ENCODE measurements at places on chromosomes 7 and 10.

GRCh38 chr10:9175200-9175599, 1120.7 kb downstream of the GATA3 start:
- no peak for DNase-seq
- peaks cover 3% of the 10 kb centered on the region for H3K36me3 ChIP-seq
- peaks cover 9% of the 10 kb centered on the region for H3K27me3 ChIP-seq
- peaks cover 12% of the 10 kb centered on the region for H3K4me1 ChIP-seq
- H3K4me3 ChIP-seq: no peak overlapping the region

GRCh38 chr10:61642150-61642571, 20.6 kb upstream of the CABCOCO1 start:
- H3K27me3 ChIP-seq: peaks cover 2% of the 10 kb centered on the region
- no peaks in the 10 kb centered on the region for H3K4me1 ChIP-seq
- DNase-seq: no peak
- no peak overlapping the region for H3K4me3 ChIP-seq

GRCh38 chr7:155233311-155234157, 64.1 kb upstream of the INSIG1 start:
- no peaks in the 10 kb centered on the region for H3K4me1 ChIP-seq
- no peak overlapping the region for H3K4me3 ChIP-seq
- H3K27me3 ChIP-seq: peaks cover 9% of the 10 kb centered on the region
- no peak overlapping the region for H3K27ac ChIP-seq

- H3K27me3 ChIP-seq: no peaks in the 10 kb centered on the region
- no peak overlapping the region for H3K4me3 ChIP-seq
- DNase-seq: no peak
- no peaks in the 10 kb centered on the region for H3K36me3 ChIP-seq
- no peak overlapping the region for H3K27ac ChIP-seq
- no peaks in the 10 kb centered on the region for H3K4me1 ChIP-seq
Observed at GRCh38 chr7:43849047-43849446, 20.3 kb downstream of the MRPS24 start.

- no peaks in the 10 kb centered on the region for H3K4me1 ChIP-seq
- no peak for DNase-seq
- no peak overlapping the region for H3K27ac ChIP-seq
- H3K36me3 ChIP-seq: no peaks in the 10 kb centered on the region
Observed at GRCh38 chr10:97311111-97311626, 7.9 kb upstream of the FRAT1 start.

GRCh38 chr7:45229156-45229920, 71.7 kb downstream of the RAMP3 start:
- no peak overlapping the region for H3K4me3 ChIP-seq
- H3K27ac ChIP-seq: no peak overlapping the region
- peaks cover 26% of the 10 kb centered on the region for H3K27me3 ChIP-seq
- H3K4me1 ChIP-seq: no peaks in the 10 kb centered on the region

- H3K27me3 ChIP-seq: no peaks in the 10 kb centered on the region
- peak overlapping the region; percentile 16 for H3K4me3 ChIP-seq
- H3K4me1 ChIP-seq: peaks cover 90% of the 10 kb centered on the region
- DNase-seq: no peak
Observed at GRCh38 chr10:6592080-6592479, 12.0 kb upstream of the PRKCQ start.

DNA sequence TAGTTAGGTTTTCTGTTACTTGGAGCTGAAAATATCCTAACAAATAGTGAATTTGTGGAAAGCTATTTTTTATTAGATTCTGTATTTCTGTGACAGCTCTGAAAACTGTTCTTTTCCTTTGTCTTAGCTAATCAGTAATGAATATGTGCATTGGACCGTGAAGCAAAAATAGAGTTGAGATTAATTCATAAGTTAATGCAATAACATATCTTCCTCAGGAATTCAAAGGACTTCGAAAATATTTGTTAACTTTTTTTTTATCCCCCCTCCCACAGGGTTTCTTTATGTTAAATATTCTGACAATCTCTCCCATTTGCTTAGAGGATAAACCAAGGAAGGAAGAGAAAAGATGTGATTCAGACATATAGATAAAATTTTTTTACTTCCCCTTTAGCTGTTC, 101.4 kb downstream of the PODXL start:
- H3K27ac ChIP-seq: no peak overlapping the region
- H3K27me3 ChIP-seq: no peaks in the 10 kb centered on the region
- no peak overlapping the region for H3K4me3 ChIP-seq
- peaks cover 2% of the 10 kb centered on the region for H3K4me1 ChIP-seq
- H3K36me3 ChIP-seq: peaks cover 17% of the 10 kb centered on the region

DNA sequence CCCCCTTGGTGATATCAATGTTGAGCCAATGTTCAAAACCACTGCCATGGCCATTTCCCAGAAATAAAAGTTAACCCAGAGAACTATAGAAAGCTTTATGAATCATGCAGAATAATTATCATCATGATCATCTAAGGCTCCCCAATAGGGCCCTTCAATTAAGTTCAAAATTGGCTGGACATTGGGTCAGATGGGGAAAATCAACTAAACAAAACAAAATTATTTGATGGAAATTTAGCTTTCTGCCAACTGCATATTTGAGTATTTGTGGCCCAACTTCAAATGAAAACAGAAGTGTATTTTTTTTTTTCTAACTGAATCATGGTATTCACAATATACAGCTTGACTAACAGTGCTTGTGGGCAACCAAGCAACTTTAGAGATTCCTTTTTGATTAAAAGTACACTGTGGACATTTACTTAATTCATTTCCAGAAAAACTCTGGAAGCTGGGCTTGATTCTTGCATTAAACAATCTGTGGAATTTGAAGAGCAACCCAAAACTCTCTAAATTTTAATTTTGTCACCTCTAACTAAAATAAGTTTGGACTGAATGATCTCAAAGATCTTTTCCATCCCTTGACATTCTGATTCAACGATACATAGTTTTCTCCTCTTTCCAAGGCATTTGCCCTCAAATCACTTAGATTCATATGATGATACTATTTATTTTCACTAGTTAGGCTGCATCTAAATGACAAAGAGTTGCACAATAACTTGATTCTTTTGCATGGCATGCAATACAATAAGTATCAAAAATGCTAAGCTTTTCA, 203.2 kb downstream of the AHR start:
- no peak overlapping the region for H3K4me3 ChIP-seq
- no peaks in the 10 kb centered on the region for H3K4me1 ChIP-seq
- no peak for DNase-seq
- H3K27ac ChIP-seq: no peak overlapping the region

All from activated CD4-positive, alpha-beta T cell treated with anti-CD3 and anti-CD28 coated beads for 36 hours (primary cell).